NCI-H1694 (cell line): ENCODE measurements at places on chromosomes 2 and 18.

GRCh38 chr18:44693030-44693784 is 12.5 kb downstream of the SETBP1 start:
- no peak for DNase-seq

DNA sequence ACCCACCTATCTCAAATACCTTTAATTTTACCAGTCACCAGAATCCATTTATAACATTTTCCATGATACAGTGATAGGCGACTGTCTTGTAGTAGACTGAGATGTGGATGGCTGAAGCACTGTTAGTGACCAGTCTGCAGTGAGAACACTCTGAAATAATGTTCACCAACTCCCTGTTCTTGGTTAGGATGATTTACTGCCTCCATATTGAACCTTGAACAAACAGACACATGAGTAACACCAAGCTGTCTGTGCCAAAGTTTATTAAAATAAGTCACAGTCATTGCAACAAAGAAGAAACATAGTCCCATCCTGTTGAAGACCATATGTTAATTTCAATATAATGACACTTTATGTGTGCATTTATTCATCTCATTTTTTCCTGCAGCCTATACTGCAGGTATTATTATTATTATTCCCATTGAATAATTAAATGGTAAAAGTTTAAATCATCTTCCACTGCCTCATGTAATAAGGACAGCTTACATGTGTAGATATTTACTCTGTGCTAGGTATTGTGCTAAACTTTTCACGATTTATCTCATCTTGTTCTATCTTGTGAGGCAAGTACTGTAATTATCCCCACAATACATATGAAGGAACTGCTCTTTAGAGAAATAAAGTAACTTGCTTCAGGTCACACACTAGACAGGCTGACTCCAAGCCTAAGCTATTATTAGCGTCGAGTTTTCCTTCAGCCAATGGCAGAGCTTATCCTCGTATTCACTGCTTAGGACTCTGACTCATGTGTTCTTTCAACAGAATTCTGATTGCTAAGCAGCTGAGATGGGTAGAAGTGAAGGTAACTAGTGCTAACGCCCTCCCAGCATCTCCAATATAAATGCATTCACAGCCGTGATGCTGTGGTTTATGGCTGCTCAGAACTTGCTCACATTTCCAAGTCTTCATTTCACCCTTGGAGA is 62.5 kb downstream of the ONECUT2 start:
- DNase-seq: no peak

GRCh38 chr2:189350540-189351209 is 90.6 kb upstream of the WDR75 start:
- no peak for DNase-seq

DNA sequence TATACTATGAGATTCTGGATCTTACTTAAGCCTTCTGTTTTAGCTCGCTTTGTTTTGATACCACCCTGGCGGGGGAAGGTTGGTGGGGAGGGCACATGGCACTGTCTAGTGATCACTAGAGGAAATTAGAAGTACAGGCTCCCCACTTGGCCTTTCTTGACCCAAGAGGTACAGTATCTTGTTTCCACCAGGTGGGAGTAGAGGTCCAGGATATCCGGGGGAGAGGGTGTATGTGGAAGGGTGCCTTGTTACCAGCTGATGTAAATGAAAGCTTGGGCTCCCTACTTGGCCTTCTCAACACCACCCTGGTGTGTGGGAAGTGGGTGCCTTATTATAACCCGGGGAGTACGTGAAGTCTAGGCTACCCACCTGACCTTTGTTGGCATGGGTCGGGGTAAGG is 7.5 kb downstream of the GALNT1 start:
- DNase-seq: no peak

DNA sequence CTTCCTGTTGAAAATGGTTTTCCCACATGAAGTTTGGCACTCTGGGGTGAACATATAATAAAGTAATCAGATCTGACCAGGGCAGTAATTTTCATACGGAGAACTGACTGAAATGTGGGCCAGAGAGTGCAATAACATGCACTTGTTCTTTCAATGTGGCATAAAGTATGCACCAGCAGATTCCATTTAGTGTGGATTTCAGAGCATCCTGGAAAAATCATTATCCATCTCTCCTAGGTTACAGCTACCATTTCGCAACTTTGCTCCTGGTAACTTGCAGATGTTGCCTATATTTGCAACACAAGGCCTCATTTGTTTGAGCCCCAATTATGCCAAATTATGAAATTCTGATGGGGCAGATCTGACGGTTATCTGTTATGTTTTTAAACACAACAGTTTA is 55.4 kb downstream of the COLEC12 start:
- no peak for DNase-seq

DNA sequence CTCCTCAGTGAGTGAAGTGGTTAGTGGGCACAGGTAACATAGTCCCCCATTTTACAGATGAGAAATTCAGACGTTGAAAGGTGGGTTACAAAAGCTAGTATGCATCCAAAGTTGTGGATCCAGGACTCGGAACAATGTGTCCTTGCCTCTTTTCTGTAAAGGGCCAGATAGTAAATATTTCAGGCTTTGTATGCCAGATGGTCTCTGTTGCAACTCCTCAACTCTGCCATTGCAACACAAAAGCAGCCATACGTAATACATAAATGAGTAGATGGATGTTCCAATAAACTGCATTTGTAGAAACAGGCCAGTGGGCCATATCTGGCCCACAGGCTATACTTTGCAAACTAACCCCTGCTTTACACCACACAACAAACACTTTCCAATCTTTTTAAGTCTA is 166.6 kb upstream of the PKDCC start:
- DNase-seq: no peak

DNA sequence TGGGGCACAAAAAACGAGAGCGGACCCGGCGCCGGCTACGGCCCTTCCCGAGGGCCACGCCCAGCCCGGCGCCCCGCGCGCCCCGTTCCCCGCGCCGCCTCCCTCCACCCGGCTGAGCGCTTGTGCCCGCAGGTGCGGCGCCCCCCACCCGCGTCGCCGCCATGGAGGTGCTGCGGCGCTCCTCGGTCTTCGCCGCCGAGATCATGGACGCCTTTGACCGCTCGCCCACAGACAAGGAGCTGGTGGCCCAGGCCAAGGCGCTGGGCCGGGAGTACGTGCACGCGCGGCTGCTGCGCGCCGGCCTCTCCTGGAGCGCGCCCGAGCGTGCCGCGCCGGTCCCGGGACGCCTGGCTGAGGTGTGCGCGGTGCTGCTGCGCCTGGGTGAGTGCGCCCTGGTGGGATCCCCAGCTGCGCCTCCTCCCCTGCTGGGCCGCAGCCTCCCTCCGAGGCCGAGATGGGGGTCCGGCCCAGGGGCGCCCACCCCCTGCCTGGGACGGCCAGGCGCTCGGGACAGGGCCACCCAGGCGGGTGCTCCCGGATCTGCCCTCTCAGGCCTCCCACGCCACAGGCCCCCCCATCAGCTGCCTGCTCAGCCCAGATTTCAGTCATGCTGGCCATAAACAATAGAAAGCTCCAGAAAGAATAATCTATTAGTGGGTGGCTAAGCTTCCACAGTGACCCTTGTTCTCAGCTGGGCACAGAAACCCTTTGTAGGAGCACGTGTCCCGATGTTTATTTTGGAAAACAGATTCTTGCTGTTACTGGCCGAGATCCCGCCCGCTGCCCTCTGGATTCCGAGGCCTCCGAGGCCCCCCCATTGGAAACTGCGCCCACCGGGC is 997 bp downstream of the BOK start:
- no peak for DNase-seq

DNA sequence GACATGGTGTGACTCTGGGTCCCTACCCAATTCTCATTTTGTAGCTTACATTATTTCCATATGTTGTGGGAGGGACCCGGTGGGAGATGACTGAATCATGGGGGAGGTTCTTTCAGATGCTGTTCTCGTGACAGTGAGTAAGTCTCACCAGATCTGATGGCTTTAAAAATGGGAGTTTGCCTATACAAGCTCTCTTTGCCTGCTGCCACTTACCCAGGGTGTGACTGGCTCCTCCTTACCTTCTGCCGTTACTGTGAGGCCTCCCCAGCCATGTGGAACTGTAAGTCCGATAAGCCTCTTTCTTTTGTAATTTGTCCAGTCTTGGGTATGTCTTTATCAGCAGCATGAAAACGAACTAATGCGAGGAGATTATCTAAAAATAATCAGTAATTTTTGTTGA is 1683.2 kb upstream of the SLC39A10 start:
- DNase-seq: no peak

- no peak for DNase-seq
Measured at GRCh38 chr2:60811491-60812375, 55.7 kb downstream of the PAPOLG start.

DNA sequence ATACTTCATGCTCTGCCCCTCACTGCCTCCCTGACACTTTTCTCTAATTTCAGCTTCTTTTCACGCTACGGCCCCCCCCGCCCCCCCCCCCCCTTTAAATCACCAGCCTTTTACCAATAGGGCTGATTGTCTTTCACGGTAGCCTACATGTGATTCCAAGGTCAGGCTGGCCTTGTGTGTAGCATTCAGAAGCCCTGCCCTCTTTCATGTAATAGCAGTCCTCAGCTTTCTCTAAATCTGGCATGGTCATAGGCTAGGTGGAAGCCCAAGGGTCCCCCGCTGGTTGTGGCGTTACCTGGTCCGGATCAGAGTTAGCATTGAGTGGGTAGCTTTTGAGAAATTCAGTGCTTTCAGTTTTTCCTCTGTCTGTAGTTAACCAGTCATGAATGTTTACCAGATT is 281.8 kb downstream of the ALPK2 start:
- no peak for DNase-seq

- no peak for DNase-seq
Measured at GRCh38 chr2:139622691-139623090, 842.5 kb upstream of the NXPH2 start.

GRCh38 chr2:61295981-61296380 is 134.0 kb downstream of the C2orf74 start:
- no peak for DNase-seq

DNA sequence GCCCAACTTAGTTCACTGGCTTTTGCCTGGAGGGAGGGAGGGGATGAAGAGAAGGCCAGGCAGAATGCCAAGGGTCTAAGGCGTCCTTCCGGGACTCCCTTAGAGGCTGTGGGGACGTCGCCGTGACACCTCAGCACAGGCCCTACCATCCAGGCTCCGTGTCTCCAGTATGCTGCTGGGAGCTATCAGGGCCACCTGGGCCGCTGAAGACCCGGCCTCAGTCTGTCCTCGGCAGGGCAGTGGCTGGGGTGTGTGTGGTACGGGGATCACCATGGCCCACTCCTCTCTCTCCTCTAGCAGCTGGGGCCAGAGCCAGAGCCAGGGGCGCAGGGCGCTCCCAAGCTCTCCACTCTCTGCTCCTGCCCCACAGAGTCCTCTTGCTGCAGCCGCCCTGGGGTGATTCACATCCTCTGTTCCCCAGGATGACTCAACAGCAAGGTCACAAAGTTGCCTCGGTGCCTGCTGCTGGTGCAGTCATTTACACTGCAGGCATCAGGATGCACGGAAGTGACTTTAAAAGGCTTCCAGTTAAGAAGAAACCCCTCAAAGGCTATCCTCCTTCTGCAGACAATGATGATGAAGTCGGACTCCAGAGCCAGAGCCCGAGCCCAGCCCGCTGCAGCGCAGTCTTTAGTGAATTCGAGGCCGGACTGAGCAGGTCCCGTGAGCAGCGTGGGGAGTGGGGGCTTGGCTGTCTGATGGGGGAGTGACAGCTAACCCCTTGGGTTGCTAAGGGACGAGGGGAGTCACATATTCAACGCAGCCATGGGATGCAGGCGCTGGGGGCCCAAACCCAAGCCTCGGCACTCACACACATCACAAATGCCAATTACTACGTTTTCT is 31.9 kb downstream of the SNORC start:
- DNase-seq: no peak

DNA sequence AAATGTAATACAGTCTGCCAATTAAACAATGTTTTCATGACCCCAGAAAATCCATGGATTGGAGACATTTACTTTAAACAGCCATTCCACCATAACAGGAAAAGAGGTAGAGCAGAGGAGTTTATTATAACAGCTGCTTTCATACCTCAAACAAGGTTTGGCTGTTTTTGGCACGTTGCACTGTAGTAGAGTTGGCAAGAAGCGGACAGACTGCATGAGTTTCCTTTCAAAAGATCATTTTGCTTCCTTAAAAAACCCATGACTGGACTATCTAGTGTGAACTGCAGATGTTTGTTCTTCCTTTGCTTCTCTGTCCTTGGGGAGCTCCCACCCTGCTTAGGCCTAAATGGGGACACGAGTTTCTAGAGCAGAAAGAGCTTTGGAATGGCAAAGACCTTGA is 108.5 kb upstream of the THOC1 start:
- DNase-seq: no peak
